ENCODE measurements at places on chromosomes 11 and 22.

DNA sequence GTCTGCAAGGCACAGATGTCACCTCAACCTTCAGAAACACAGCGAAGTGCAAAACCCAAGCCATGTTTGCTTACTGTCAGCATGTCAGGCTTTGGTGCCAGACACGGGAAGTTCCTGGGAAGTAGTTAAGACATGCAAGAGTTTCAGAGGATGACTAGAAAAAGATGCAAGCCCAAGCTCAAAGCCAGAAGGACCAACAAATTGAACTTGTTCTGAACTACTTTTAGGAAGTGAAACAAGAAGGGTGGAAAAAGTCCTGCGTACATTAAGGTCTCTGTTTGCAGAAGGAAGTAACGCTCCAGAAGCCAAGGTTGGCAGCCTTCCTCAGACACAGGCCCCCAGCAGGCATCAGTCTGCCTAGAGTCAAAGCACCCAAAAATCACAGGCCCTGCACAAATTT is 2.6 kb downstream of the AP1B1 start:
- no peak for DNase-seq

- no peak for DNase-seq
These were observed 5.4 kb downstream of the SEC14L2 start for GRCh38 chr22:30402028-30402765.

DNA sequence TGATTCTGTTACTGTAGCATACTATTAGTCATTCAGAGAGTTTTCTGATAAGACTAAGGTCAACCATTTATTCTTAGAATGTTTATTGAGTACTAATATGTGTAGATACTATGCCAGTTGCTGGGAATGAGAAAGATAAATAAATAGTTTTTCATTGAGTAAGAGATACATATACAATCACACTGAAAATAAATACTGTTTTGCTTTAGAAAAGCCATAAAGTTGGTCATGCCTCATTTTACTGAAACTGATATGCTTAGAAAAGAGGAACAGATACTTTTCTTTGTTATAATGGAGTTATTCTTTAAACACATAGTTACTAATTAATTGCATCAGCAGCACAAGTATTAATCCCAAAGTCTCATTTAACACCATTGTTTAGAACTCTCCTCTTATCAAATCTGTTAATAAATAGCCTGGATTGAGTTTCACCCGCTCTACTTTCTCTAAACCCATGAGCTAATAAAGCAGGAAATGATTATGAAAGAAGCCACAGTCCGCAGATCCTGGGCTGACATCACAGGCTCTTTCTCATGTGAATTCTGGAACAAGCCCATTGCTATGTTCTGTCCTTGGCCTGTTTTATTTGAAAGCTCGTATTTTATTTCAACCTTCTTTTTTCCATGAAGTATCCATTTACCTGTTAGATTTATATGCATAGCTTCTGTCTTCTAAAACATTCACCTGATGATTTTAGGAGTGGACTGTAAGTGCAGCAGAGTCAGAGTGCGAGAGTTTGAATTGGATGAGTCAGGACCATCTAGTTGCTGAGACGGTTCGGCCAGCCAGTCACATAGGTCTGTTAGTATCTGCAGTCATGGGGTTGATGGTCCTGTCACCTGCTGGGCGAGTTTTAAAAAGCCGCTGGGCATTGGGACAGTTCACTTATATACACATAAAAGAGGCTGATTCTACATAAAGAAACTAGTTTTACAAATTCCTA is 35.5 kb downstream of the PIWIL4 start:
- no peak for DNase-seq

DNA sequence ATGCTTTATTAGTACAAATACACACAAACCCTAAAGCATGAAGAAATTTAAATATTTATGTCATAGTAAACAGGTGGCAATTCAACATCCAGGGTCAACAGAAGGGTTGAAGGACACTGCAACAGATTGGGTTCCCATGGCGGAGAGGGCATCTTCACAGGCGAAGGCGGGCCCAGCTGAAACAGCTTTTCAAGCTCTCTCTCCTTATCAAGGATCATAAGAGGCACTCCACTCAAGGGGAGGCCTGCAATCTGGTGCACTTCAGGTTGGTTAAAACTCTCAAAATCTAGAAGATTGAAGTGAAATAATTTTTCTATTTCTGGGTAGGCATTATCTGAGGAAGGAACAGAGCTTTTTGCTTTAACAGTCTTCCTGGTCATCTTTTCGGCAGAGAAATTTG is 16.8 kb upstream of the SLC22A8 start:
- no peak for DNase-seq

DNA sequence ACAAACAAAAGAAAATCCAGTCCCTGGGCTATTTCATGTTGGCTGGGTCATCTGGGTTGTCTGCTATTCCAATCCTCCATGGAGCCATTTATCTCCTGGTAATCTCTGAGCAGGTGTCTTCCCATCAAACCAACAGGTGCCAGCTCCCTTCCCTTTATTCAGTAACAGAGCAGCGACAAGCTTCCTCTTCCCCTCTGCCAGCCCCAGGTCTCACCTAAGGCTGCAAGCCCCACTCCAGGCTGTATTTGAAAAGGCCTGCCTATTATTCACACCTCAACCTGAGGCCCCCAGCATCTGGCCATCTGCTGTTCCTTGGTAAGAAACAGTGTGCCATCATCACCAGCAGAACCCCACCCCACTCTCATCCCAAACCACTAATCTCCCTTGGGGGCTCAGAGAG is 436.2 kb downstream of the BUD13 start:
- no peak for DNase-seq

GRCh38 chr11:99645934-99646333 is 625.2 kb downstream of the CNTN5 start:
- no peak for DNase-seq

All from AG09319 (cell line).